NCI-H2227 treated with DMSO at 0.1 percent for 48 hours (cell line): ENCODE measurements at places on chromosomes 12 and 14.

- DNase-seq: no peak
These were observed 2.3 kb upstream of the SPATS2 start for GRCh38 chr12:49364989-49365388.

DNA sequence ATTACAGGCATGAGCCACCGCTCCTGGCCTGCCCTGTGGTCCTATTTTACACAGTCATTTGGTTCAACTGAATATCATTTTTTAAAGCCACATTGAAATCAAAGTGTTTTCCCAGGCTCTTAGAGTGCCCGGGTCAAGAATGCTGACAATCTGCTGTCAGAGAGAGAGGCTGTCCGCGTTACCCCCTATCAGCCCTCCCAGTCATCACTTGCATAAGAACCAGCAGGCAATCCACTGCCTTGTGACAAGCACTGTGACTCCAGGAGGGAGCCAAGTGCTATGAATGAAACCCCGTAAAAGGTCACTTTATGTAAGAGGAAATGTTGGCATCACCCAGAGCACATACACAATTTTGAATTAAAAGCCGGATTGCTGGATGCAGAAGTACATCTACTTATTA is 13.5 kb downstream of the PHLDA1 start:
- peak; percentile 48 for DNase-seq

GRCh38 chr12:6943722-6944380 is at the start of the genes C12orf57 and RNU7-1:
Gene C12orf57 (plus strand): TSS chr12:6944022. CDS start chr12:6944122, 100 bp downstream.
Gene RNU7-1 (plus strand): TSS chr12:6943816.
- peak; percentile 93 for DNase-seq

DNA sequence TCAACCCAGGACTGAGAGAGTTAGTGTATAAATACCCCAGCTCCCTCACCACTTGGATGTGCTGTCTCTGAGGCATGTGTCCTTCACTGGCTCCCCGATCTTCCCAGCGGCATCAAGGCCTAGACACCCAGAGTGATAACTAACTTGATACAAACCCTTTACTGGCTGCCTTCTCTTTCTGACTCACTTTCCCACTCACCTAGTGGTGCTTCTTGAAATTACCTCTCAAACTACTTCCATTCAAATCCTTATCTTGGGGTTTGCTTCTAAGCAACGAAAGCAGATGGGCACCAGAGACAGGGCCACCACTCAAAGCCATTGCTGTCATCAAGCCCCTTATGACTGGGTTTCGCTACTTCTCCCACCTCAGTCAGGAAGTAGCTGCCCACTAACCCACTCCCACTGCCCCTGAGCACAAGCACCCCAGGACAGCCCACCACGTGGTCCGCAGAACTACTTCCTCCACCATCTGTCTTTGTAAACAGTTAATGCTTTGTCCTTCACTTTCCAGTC is 17.2 kb downstream of the ZFP36L1 start:
- no peak for DNase-seq

- DNase-seq: no peak
These were observed 120.1 kb downstream of the AACS start for GRCh38 chr12:125185311-125185739.

- no peak for DNase-seq
These were observed 13.2 kb upstream of the BMAL2 start for GRCh38 chr12:27319409-27319808.

DNA sequence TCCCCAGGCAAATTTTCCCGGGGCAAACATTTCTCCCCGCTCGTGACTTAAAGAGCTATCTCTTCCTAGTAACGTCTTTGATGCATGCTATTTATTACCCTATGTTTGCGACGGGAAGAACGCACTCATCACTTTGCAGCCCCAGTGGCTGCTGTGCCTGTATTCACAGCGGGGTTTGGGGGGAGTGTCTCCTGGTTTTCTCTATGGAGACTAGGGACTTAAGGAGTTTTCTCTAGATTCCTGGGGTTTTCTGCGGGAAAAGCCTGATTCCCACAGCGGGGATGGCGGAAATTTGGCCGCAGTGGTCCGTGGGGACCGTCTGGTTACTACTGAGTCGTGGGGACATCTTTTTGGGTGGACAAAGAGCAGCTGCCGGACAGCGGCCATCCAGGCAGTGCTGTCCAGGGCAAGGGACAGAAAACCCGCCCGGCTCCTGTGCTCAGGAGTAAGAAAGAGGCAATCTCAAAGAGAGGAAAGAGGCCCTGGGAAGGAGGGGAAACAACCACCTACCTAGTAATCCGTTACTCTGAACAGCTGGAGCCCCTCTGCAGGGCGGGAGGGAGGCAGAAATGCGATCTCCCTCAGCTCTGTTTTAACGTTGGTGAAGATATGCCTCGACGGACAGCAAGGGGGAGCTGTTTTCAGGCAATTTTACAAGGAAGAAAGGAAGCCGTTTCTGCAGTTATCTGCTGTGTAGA is 771 bp upstream of the AVPR1A start:
- DNase-seq: peak; percentile 47

- peak; percentile 72 for DNase-seq
These were observed 252.3 kb downstream of the EFCAB11 start for GRCh38 chr14:89702073-89702875.

DNA sequence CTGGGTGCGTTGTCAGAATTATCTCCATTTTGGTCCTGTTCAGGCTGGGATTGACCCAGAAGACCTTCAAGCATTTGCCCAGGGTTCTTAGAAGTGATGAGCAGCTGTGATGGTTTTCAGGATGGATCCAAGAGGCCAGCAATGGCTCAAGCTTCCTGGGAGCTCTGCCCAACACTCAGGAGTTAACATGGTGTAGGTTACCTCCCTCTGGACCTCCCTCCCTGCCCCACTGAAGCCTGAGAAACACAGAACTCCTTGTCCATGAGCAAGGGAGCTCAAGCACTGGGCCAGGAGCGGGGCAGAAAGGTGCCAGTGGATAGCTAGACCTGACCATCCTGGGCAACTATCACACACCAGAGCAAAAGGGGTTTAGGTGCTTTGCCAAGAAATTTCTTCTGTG is 148.4 kb upstream of the FKBP4 start:
- DNase-seq: no peak

DNA sequence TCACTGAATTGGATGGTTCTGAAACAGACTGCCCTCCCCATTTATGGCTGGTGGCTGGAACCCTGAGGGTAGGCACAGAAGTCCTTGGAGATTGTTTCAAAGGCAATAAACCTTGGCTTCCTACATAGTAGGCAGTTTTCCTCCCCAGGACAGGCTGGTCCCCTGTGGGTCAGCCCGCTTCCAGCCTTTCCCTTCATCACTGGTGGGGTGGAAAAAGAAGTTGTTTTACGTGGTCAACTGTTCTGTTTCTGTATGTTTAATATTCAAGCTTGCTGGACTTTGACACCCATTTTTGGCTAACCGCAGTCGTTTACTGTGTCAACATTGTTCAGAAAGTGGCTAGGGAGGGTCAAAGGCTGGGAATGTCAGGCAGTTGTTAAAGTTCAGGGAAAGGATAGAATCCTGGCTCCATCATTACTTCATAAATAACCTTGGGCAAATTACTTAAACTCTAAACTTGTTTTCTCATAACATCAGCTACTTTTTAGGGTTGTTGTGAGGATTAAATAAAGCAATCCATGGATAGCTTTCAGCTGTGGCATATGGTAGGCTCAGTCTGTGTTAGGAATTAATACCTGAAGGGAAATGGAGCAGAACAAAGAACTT is 2.4 kb downstream of the KLHDC2 start:
- DNase-seq: no peak

DNA sequence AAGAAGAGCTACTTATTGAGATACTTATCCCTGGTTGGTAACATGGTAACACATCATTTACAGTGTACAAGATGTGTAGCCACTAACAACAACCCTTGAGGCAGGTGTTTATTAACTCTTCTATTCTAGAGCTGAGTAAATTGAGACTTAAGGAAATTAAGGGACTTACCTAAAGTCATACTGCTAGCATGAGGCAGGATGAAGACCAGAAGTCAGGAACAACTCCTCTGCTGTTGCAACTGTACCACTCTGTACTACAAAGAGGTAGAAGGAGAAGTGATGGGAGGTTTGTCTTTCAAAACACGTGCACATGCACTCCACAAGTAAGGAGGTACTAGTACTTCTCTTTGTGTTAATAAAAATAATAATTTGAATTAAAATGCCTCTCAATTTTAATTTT is 79.9 kb downstream of the LLPH start:
- no peak for DNase-seq

DNA sequence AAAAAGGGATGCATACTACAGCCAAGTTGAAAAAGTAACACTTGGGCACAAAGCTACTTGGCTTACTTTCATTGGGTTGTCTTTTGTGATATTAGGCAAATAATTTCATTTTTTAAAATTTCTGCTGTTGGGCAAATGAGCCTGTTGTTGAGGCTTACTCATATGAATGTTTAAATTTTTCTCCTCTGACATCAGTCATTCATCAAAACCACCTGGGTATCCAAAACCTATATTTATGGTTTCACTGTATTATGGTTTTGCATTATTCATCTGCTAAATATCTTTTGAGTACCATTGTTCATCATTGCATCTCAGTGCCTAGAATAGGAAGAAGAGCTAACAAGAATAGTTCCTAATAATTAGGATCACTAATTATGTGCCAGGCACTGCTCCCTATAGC is 28.1 kb downstream of the DYRK2 start:
- DNase-seq: no peak

GRCh38 chr12:5944688-5945070 is 380 bp downstream of the ANO2 start:
- no peak for DNase-seq

GRCh38 chr12:128543460-128543859 is 276.5 kb downstream of the TMEM132C start:
- no peak for DNase-seq

GRCh38 chr12:53097564-53098353 is at the start of gene IGFBP6:
Gene IGFBP6 (plus strand): TSS chr12:53097667. CDS start chr12:53097718, 51 bp downstream.
- no peak for DNase-seq

DNA sequence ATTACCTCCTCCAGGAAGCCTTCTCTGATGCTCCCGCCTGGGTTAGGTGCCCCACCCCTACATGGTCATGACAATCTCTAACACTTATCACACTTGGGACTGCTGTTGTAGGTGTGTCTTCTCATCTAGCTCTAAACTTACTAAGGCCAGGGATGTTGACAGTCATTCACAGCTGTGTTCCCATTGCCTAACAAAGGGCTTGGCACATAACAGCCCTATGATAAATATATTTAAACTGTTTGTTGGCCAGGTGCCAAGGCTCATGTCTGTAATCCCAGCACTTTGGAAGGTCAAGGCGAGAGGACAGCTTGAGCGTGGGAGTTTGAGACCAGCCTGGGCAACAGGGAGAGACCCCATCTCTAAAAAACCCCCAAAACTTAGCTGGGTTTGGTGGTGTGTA is 98.8 kb upstream of the RGS6 start:
- no peak for DNase-seq

DNA sequence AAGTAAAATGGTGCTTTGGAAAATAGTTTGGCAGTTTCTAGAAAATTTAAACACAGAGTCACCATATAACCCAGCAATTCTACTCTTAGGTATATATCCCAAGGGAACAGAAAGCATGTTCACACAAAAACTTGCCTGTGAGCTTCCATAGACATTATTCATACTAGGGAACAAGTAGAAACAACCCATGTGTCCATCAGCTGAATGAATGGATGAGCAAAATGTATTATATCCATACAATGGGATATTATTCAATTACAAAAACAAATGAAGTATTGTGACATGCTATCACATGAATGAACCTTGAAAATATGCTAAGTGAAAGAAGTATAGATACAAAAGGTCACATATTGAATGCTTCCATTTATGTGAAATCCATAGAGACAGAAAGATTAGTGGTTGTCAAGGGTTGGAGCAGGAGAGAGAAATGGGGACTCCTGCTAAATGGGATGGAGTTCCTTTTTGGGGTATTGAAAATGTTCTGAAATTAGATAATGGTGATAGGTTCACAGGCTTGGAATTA is 7.9 kb downstream of the SLC10A1 start:
- DNase-seq: no peak

DNA sequence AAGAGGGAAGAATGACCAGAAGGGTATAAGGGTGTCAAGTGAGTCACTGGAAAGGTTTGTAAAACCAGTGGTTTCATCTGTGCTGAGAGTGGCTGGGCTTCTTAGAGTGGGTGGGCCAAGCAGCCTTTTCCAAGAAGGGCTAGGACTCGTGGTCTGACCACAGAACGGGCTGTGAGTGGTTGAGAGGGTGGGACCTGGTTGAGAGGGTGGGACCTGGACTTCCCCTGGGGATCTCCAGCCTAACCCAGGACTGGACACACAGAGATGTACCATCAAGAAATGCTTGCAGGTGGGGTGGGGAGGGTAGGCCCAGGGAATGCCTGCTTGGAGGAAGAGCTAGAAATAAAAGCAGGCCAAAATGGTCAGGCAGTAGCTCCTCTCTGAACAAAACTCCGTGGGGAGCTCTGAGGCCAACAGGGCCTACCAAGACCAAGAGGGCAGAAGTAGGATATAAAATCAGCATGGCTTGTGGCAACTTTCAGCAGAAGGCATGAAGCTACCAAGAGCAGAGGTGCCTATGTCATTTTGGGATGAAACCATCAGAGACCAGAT is 140.5 kb downstream of the FOXN3 start:
- DNase-seq: no peak

GRCh38 chr12:75854681-75855309 is 176.8 kb downstream of the PHLDA1 start:
- DNase-seq: no peak

DNA sequence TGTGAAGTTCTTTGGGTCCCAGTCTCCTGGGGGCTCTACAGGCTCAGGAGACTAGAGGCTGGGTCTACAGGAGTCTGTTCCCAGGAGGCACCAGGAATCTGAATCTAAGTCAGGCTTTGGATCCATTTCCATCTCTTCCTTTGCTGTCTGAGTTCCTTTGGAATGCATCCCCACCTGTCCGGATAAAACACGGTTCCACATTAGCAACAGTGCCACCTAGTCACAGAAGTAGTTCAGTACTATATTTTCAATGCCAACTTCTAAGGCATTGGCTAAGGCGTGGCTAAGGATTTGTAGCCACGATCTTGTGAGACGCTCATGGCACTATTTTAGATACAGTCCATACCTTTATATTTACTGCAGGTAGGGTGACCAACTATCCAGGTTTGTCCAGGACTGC is 15.1 kb downstream of the ZC2HC1C start:
- DNase-seq: no peak

- DNase-seq: no peak
These were observed 8.1 kb downstream of the STON2 start for GRCh38 chr14:81392052-81392451.

DNA sequence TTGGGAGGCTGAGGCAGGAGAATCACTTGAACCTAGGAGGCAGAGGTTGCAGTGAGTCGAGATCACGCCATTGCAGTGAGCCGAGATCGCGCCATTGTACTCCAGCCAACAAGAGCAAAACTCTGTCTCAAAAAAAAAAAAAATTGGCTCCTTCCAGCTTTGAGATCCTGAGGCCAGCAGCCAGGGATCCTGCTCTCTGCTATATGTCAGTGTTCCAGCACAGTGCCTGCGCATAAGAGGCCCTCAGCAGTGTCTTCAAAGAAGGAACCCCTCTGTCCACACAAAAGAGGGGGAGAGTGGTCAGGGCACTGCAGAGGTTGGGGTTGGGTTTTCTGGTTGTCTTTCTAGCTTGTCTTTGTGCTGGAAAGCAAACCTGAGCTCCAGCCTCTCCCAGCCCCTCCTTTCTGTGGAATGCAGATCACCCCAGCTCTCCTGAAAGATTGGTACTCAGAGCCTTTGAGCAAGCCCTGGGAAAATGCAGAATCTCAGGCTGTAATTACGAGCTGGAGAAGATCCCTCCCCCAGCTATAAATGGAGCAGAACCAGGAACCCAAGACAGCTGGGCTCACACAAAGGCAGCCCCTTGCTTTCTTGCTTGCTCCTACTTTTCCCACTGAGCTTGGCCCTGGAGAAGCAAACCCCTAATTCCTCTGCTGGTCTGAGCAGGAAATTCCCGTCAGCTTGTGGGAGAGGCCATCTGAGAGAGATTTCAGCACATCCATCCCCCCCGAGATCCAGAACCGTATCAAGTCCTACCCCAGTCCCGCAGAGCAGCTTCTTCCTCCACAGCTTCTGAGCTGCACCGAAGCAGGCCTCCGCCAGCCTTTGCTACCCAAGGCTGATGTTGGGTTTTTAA is 205.7 kb downstream of the ZFP36L1 start:
- DNase-seq: no peak
